Upper lobe of right lung (tissue), 1 donor: ENCODE measurements at places on chromosomes 7 and 10. TPM values are rescaled to one million over a fixed set of nuclear protein-coding genes. Genes with fewer than 3 reads are reported as not detected.

Gene TWIST1
- total RNA-seq, result not detected

Gene NPFFR1
- 1.1 TPM for total RNA-seq

Gene BNIP3
- 38.2 TPM for total RNA-seq

Gene CYP2E1
- 2.1 TPM for total RNA-seq

Gene DDIT4
- 200 TPM for total RNA-seq

Gene TET1
- 2.1 TPM for total RNA-seq

Gene SPDYE16
- 0.90 TPM for total RNA-seq

Gene PTPRN2
- total RNA-seq, result 4.9 TPM

Gene CHN2
- total RNA-seq, result 14.4 TPM
